ENCODE measurements at places on chromosomes 11 and 22.
A peak's percentile ranks its signal among the peaks of the same experiment; 100 is the strongest.

- DNase-seq, result no peak
Observed at GRCh38 chr11:1565173-1565903, 6.7 kb downstream of the DUSP8 start.

GRCh38 chr11:126945319-126945718 lies 55.3 kb downstream of the KIRREL3 start:
- no peak for DNase-seq

- DNase-seq, result no peak
Observed at GRCh38 chr11:119750056-119750455, 21.1 kb upstream of the NECTIN1 start.

GRCh38 chr11:102241026-102241425 lies 76.3 kb upstream of the BIRC3 start:
- no peak for DNase-seq

DNA sequence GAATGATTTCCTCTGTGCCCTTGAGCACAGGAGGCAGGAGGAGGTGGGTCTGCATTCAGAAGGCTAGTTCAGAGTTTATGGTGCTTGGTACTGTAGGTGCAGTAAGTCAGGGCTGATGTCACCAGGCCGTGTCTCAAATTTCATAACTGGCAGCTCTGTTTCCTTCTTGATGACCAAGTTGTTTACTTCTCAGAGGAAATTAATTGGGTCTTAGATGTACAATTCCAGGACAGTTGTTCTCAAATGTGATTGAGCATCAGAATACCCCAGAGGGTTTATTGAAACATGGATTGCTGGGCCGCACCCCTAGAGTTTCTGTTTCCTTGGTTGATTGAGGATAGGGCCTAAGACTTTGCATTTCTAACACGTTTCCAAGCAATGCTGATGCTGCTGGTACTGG lies 6.2 kb downstream of the AMOTL1 start:
- no peak for DNase-seq

DNA sequence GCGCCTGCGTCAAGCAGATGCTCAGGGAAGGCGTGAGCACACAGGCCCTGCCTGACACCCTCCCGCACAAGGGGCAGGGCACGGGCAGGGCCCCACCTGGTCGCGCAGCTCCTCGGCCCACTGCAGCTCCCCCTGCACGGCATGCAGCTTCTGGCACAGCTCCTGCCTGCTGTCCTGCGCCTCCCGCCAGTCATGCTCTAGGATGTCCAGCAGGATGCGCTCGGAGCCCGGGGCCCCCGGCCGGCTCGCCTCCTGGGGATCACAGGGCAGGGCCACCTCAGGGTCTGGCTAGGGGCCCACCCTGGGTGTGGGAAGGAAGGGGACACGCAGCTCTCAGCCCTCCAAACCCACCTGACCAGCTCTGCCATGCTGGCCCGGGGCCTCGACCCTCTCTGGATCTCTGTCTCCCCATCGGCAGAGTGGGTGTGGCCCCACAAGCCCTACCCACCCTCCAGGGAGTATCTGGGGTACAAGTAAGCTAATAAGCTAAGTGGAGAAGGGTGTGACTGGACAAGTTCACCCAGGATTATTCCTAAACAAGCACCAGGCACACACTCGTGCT lies 10.7 kb downstream of the CARD10 start:
- no peak for DNase-seq

DNA sequence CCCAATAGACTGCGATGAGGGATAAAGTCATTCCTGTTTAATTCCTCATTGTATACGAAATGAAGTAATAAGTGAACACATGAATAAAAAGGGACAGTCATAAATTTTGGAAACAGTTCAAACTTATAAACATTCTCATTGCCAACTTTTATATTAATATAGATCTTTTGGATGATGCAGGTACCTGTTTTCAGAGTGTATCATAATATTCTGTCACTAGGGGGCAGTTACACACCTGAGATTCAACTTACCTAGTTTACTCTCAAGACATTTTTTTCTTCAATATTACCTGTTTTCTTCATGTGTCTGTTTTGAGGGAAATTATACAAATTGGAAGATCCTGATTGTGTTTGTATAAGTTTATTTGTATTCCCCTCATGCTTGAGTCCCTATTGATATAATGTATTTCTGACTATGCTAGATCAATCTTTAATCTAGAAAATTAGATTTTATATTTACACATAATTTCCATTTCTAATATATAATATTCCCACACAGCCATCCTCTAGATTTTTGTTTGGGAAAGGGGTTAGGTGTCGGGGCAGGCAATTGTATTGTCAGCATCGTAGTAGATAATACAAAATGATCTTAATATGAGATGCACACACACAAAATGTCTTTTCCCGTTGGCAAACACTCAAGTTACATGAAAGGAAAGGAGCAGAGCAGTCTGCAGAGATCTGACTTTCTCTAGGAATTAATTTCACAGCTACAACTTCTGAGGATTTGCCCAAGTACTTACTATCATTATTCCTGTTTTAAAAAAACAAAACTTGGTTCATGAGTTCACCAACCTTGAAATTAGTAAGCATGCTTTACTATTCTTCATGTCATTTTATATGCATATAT lies 18.4 kb downstream of the FDX1 start:
- peak; percentile 80 for DNase-seq

DNA sequence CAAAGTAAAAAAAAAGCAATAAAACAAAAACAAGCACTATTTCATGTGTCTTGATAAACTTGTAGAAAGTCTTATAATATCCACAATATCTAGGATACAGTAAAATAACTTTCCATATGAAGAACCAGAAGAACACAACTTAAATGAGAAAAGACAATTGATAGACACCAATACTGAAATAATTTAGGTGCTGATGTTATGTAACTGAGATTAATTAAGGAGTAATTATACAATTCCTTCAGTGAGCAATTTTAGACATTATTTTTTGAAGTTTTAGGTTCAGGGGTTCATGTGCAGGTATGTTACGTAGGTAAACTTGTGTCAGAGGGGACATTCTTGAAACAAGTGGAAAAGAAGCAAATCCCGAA lies 88.3 kb upstream of the VPREB1 start:
- DNase-seq, result no peak

DNA sequence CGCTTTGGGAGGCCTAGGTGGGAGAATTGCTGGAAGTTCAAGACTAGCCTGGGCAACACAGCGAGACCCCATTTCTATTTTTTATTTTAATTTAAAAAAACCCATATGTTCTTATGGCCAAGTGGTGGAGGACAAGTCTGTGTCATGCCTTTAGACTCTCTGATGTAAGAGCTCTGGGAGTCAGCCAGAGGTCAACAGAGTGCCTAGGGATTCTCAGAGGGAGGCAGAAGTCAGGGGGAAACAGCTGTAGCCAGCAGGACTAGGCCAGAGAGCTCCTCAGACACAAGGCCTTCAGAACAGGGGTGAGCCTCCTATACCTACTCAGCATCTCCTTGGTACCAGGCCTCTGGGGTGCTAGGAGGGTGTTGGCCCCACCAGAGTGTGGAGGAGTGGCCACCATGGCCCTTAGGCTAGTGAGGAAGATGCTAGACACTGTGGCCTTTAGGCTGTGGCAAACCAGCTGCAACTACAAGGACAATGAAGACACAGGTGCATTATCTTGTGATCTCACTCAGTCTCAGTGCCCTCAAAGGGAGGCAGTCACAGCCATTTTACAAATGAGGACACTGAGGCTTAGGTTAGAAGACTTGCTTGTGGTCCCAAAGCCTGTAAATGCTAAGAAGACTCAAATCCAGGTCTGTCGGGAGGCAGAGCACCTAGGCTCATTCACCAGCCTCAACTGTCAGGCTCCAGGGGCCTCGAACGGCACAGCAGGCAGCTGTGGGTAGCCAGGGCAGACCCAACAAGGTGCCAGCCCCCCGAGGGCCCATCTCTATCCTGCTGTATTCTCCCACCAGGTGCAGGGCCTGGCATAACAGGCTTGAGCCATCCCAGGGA lies 5.0 kb downstream of the ZP1 start:
- DNase-seq, result no peak

DNA sequence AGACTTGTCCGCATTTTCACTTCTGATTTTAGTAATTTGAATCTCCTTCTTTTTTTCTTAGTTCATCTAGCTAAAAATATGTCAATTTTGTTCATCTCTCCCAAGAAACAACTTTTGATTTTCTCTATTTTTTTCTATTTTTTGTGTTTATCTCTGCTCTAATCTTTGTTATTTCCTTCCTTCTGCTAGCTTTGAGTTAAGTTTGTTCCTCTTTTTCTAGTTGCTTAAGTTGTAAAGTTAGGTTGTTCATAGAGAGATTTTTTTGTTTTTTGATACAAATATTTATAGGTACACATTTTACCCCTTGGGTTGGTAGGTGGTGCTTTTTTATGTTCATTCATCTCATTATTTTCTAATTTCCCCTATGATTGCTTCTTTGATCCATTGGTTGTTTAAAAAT lies 22.1 kb upstream of the XKR3 start:
- no peak for DNase-seq

- DNase-seq, result no peak
Observed at GRCh38 chr11:7654195-7654705, 19.1 kb downstream of the CYB5R2 start.

DNA sequence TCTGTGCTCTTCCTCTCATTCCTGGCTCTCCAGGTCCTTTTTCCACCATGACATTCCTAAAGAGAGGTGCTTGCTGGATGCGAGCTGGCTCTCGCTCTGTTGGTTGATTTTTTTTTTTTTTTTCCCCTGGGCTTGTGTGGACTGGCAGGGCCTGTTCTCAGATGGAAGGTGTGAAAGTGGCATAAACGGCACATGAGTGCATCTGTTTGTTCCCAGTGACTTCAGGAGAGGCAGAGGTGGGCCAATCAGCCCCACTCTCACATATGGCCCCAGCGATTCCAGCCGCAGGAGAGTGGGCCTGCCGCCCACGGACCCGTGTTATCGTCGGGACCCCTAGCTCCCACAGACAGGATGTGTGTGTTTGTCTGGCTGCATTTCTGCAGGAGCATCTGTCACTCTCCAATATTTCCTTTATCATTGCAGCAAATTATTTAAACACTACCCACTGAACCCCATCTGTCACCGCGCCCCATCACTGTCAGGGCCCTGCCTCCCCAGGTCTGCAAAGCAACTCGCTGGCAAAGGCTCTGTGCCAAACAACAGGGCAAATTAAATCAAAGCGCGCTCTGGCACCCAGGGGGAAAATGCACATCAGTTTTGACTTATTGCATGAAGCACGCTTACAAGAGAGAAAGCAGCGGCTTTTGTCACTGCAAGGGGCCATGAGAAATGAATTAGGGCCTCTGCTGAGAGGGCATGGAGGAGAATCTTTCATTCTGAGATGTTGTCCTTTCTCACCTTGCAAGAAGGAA lies 886.3 kb downstream of the NTM start:
- DNase-seq, result no peak

GRCh38 chr11:62402226-62402959 lies 16.4 kb upstream of the SCGB1A1 start:
- DNase-seq, result no peak

DNA sequence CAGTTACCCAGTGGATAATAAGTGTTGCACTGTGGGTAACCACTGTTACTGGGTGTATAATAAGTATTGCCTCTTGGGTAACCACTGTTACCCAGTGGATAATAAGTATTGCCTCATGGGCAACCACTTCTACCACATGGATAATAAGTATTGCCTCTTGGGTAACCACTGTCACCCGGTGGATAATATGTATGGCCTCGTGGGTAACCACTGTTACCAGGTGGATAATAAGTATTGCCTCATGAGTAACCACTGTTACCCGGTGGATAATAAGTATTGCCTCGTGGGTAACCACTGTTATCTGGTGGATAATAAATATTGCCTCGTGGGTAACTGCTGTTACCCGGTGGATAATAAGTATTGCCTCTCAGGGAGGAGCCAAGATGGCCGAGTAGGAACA lies 29.7 kb upstream of the NXPE4 start:
- no peak for DNase-seq

DNA sequence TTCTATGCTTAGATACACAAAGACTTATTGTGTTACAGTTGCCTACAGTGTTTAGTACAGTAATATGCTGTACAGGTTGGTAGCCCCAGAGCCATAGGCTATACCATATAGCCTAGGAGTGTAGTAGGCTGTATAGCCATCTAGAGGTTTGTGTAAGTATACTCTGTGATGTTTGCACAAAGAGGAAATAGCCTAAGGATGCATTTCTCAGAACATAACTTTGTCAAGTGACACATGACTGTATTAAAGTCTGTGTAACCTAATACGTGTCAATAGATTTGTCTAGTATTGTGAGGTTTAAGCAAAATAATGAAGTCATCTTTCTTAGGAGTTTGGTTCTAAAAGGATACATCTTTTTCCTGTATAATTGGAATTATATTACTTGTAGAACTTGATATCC lies 5.5 kb downstream of the ZC3H12C start:
- no peak for DNase-seq

- no peak for DNase-seq
Observed at GRCh38 chr22:50698546-50698945, 25.9 kb downstream of the SHANK3 start.

DNA sequence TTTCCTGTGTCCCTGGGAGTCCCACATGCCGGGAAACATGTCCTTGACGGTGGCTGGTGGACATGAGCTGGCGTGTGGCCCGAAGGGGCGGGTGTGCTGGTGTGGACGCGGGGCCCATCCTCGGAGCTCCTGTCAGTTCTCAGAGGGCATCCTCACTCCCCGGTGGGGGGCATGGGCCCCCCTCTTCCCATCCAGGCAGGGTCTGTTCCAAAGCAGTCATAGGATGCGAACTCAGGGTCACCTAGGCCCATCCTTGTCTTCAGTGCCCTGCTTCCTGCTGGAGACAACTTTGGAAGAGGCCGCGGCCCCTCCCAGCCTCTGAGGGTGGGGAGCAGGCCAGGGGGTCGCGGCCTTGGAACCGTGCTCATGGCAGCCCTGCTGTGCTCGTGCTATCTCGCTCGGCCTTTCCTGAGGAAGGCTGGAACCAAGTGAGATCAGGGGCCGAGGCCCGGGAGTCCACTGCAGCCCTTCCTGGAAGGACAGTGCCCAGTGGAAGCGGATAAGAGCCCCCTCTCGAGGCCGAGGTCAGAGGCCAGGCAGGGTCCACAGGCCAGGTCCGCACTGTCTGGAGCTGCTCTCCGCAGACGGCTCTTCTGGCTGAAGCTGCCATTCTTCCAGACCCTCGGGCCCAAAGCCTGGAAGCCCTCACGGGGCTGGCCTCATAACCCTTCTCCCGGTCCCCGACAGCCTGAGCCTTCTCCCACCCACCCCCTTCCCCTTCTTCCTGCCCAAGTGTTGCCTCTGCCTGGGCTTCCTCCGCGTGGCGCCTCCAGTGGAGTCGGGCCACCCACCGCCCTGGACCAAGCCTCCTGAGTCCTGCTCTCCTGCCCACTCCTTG lies 8.7 kb downstream of the GRK2 start:
- no peak for DNase-seq

GRCh38 chr11:32259641-32260081 lies 168.8 kb downstream of the RCN1 start:
- peak; percentile 77 for DNase-seq

DNA sequence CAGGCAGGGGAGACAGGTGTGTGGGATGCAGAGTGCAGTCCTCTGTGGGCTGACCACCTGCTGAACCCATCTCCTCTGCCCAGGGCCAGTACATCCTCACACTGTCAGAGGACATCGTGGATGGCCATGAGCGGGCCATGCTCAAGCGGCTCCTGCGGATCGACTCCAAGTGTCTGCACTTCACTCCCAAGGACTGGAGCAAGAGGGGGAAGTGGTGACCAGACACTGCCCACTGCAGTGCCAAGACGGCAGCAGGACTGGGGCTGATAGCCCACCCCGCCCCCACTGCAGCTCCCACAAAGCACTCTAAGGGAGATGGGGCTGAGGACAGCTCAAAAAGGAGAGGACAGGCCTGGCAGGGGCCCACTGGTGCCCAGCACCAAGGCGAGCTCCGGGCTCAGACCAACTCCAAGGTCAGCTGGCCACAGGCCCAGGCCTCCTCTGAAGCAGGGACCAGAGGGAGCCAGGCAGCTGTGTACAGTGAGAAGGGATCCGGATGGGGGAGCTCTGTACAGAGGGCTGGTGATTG lies 1.6 kb downstream of the RNASEH2C start:
- DNase-seq, result no peak

- no peak for DNase-seq
Observed at GRCh38 chr11:134542401-134543165, 130.5 kb upstream of the B3GAT1 start.
